ENCODE measurements at places on chromosomes 12 and 14. TPM values are rescaled to one million over a fixed set of nuclear protein-coding genes. Genes with fewer than 3 reads are reported as not detected.
A peak's percentile ranks its signal among the peaks of the same experiment; 100 is the strongest.

The SLC10A1 gene
- not detected for total RNA-seq

The ACSM4 gene
- not detected for total RNA-seq

The SH2B3 gene
- 5.3 TPM for total RNA-seq

The TAC3 gene
- total RNA-seq, result 19.8 TPM

The SERPINA10 gene
- total RNA-seq, result not detected

The KRT6C gene
- not detected for total RNA-seq

The ARHGAP9 gene
- total RNA-seq, result not detected

- peaks cover 24% of the 10 kb centered on the region for H3K4me1 ChIP-seq
- H3K27me3 ChIP-seq, result no peaks in the 10 kb centered on the region
- H3K36me3 ChIP-seq, result no peaks in the 10 kb centered on the region
Measured at GRCh38 chr14:70822530-70823185, 13.3 kb upstream of the MAP3K9 start.

GRCh38 chr12:107567876-107568619 is 117.6 kb upstream of the PWP1 start:
- no peak for DNase-seq
- no peak overlapping the region for H3K4me3 ChIP-seq
- no peak overlapping the region for H3K27ac ChIP-seq
- peaks cover 13% of the 10 kb centered on the region for H3K27me3 ChIP-seq

GRCh38 chr14:51424041-51424440 is 184.0 kb downstream of the TMX1 start:
- no peaks in the 10 kb centered on the region for H3K4me1 ChIP-seq
- H3K36me3 ChIP-seq, result no peaks in the 10 kb centered on the region
- no peak for DNase-seq
- H3K4me3 ChIP-seq, result no peak overlapping the region

GRCh38 chr12:124352839-124353238 is 57.9 kb downstream of the RFLNA start:
- H3K27ac ChIP-seq, result peak overlapping the region; percentile 8
- peaks cover 16% of the 10 kb centered on the region for H3K4me1 ChIP-seq

DNA sequence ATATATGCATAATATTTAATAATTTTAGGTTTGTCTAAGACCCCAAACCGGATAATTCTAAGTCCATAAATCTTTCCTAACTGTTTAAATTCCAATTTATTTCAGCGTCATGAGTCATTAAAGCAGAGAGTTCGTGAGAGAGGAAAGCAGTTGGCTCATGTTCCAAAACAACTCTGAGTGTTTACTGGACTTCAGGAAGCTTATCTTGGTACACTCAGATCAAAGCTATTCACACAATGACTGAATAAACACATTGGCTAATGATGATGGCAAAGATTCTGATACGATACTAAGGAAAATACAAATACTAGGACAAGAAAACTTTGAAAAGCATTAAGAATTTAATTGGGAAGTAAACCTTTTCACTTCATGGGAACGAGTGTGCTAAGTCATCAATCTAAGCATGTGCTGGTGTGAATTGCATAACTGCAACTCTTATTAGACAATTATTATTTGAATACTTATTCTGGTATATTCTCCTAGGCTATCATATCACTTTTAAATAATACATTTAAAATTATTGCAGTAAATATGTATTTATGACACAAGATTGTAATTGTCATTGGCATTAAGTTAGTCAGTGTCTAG is 34.8 kb upstream of the CLEC14A start:
- no peak overlapping the region for H3K4me3 ChIP-seq
- peaks cover 4% of the 10 kb centered on the region for H3K4me1 ChIP-seq
- peak; percentile 48 for DNase-seq
- no peaks in the 10 kb centered on the region for H3K36me3 ChIP-seq
- H3K27ac ChIP-seq, result peak overlapping the region; percentile 12

- H3K36me3 ChIP-seq, result no peaks in the 10 kb centered on the region
- no peak overlapping the region for H3K27ac ChIP-seq
- H3K4me1 ChIP-seq, result peaks cover 16% of the 10 kb centered on the region
- H3K4me3 ChIP-seq, result no peak overlapping the region
Measured at GRCh38 chr12:1814266-1814665, 6.1 kb upstream of the LRTM2 start.

DNA sequence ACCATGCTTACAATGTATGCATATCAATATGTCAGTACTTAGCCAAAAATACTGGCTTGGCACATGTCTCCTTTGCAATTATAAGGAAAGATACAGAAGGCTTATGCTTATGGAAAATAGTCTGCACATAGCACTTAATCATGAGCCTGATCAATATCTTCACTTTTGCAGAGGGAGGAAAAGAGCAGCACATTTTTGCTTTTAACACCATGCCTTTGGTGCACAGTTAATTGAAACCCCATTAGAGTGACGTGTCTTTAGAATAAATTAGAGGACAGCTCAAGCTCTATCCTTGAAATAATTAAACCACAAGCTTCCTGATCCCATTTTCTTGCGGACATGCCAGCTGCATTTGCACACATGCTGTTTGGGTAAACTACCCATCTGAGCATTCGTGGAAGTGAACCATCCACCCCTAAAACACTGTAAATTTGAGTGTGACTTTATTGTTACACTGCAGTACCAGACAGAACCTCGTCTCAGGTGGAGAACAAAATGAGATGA is 839.9 kb upstream of the MGAT4C start:
- H3K4me3 ChIP-seq, result no peak overlapping the region
- H3K27me3 ChIP-seq, result no peaks in the 10 kb centered on the region
- H3K4me1 ChIP-seq, result no peaks in the 10 kb centered on the region
- no peak overlapping the region for H3K27ac ChIP-seq

DNA sequence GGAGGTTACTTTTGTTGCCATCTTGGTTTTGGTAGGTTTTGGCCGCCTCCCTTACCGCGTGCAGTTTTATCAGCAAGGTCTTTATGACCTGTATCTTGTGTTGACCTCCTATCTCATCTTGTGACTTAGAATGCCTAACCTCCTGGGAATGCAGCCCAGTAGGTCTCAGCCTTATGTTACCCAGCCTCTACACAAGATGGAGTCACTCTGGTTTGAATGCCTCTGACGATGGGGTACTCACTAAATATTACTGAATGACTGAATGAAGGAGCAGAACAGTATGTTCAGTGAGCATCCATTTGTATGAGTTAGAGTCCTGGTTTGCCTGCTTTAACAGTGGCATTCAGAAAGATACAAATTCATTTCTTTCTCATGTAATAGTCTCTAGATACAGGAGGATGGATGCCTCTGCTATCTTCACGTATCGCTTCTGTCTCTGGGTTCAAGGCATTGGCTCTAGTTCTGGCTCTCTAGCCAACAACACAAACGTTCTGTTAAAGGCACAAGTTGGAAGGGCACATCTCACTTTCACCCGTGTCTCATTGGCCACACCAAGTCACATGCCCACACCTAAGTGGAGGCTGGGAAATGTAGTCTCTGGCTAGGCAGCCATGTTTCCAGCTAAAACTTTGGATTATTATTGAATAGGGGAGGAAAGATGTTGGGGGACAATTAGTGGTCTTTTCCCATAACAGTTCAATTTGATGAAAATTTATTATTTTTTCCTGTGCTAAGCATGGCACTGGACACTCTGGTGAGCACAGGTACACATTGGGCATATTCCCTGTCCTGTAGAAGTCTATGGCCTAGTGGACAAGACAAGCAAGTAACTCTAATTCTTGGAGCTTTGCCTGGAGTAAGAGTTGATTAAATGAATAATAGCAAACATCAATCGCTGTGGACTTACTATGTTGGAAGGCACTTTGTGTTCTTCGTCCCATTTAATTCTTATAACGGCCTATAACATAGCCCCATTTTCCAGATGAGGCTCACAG is 75.2 kb upstream of the RPH3A start:
- H3K36me3 ChIP-seq, result no peaks in the 10 kb centered on the region
- DNase-seq, result no peak
- H3K4me3 ChIP-seq, result no peak overlapping the region
- H3K27ac ChIP-seq, result no peak overlapping the region

- H3K27ac ChIP-seq, result peak overlapping the region; percentile 62
- no peak overlapping the region for H3K4me3 ChIP-seq
- DNase-seq, result peak; percentile 33
- H3K36me3 ChIP-seq, result no peaks in the 10 kb centered on the region
Measured at GRCh38 chr12:123126294-123127181, 24.4 kb downstream of the PITPNM2 start.

DNA sequence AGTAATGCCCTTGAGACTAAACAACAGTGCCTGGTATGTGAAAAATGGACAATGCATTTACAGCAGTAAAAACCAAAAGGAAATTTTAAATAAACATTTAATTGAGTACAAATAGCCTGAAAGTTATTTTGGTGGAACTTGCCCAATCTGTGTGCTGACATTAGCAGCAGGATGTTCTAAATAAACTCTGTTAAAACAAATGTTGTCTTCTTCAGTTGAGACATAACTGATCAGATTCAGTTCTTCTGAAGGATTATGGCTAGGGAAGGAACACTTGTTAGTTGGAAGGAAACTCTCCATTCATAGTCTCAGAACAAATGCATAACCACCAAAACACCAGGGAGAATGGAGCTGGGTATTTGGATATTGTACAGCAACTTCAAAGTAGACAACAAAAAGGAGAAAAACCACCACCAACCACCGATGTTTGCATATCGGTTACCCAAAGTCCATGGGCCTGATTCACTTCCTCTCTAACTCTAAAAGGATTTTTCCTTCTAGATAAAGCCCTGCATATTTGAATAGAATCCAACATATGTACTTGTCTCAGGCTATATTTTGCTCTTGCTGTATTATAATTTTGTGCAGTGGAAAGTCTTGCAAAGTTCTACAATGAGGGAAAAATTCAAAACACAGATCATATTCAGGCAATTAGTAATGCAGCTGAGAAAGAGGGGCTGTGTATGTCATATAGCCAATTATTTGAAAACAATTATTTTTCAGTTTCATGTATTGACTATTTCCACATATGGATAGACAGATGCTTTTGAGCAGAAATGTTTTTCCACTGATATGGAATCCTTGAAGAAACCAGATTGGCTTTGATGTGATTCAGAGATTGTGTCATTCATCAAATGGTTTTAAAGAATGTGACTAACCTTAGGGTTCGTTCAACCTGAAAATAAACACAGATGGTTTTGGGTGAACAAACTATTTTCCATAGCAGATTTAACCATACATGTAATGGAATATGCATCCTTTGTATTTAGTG is 152.2 kb upstream of the BMP4 start:
- no peaks in the 10 kb centered on the region for H3K4me1 ChIP-seq
- no peak for DNase-seq
- H3K4me3 ChIP-seq, result no peak overlapping the region
- H3K27ac ChIP-seq, result peak overlapping the region; percentile 2
- H3K36me3 ChIP-seq, result no peaks in the 10 kb centered on the region
- no peaks in the 10 kb centered on the region for H3K27me3 ChIP-seq

DNA sequence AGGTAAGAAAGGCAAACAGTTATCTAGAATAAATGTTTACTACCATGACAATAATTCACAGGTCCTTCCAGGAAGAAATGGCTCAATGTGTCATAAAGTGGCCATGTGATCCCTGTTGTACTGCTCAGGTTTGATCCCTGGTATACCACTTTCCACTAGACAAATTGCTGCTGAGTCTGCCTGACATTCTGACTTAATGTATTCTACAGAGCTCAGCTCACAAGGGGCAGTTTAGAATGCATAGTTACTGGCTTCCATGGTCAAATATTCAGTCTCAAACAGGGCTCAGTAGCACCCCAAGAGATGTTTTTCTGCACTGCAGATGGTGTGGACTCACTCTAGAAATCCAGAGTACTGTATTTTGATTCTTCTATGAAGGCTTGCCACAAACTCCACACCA is 21.8 kb downstream of the TSHR start:
- no peaks in the 10 kb centered on the region for H3K36me3 ChIP-seq
- no peak for DNase-seq
- H3K4me3 ChIP-seq, result no peak overlapping the region
- no peaks in the 10 kb centered on the region for H3K27me3 ChIP-seq
- no peak overlapping the region for H3K27ac ChIP-seq

DNA sequence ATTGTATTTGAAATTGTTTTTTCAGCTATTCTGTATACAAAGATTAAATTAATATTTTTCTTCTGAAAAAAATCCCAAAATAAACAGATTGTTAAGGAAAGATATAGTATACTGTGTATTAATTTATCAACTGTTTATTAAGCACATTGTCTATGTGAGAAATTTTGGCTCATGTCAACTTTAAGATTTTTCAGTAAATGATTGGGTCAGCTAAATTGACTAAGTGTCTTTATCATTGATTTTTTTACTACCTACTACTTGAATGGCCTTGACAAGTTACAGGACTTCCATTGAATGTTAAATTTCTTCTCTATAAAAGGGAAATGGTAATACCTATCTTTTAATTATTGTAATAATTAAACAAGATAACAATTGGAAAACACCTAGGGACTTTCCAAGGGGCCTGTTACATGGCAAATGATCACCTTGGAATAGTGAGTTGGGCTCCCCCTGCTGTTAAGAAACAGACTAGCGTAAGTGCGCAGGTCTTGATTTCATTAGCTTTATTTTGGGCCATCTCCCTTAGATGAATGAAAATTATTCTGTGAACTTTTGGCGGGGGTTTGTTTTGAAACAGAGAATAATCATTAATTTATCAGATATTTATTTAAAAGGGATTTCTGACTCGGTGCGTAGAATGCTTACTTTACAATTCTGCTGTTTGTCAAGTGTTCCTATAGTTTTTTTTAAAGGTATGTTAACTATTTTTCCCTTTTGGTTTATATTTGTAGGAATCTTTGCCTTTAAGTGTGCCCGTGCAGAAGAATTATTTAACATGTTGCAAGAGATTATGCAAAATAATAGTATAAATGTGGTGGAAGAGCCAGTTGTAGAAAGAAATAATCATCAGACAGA is 14.5 kb upstream of the CCT2 start:
- H3K27me3 ChIP-seq, result no peaks in the 10 kb centered on the region
- H3K27ac ChIP-seq, result no peak overlapping the region
- DNase-seq, result peak; percentile 86
- H3K4me1 ChIP-seq, result peaks cover 20% of the 10 kb centered on the region
- peaks cover 52% of the 10 kb centered on the region for H3K36me3 ChIP-seq

DNA sequence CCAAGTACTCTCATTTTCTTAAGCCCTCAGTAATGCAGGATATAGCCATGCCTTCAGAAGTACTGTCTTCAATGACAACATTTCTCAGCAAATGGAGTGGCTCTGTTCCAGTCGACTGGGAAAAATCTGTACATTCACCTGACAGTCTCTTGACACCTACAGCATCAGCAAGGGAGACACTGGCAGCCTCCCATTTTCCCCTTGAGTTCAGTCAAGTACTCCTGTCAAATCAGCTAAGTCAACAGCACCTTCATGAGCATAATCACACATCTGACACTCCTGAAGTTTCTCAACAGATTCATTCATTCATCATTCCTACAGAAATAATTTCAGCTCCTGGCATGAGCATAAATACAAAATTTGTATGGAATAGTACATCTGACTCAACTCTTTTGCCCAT is 46.1 kb downstream of the INTS13 start:
- no peaks in the 10 kb centered on the region for H3K27me3 ChIP-seq
- no peak overlapping the region for H3K4me3 ChIP-seq
- no peak for DNase-seq
- H3K4me1 ChIP-seq, result no peaks in the 10 kb centered on the region
- no peaks in the 10 kb centered on the region for H3K36me3 ChIP-seq

All from stomach (tissue), 19 donors.